ENCODE measurements at places on chromosomes 11 and 22.

DNA sequence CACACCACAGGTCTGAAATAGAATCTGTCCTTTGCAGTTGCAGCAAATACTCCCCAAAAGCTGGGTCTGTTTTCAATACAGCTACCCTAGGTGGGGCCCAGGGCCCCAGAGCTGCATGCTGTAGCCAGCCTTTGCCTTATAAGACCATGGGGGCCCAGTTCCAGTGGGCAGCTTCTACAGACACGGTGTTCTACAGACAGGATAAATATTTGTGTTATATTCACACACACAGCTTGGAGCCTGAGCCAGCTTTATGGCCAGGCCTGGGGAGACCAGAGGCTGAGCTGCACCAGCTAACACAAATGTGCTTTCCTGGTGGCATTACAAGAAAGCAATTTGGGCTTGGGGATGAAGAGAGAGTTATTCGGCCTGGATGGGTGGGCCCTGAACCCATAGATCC is 151.8 kb upstream of the NCAM1 start:
- no peak for DNase-seq

- DNase-seq: no peak
These were observed 49.7 kb upstream of the CECR2 start for GRCh38 chr22:17319546-17319945.

- no peak for DNase-seq
These were observed 8.0 kb downstream of the FADS3 start for GRCh38 chr11:61883327-61883726.

- DNase-seq: no peak
These were observed 4.3 kb upstream of the CRTAM start for GRCh38 chr11:122833846-122834464.

Data from HFF-Myc (cell line).